ENCODE measurements at places on chromosomes 2 and 18.

DNA sequence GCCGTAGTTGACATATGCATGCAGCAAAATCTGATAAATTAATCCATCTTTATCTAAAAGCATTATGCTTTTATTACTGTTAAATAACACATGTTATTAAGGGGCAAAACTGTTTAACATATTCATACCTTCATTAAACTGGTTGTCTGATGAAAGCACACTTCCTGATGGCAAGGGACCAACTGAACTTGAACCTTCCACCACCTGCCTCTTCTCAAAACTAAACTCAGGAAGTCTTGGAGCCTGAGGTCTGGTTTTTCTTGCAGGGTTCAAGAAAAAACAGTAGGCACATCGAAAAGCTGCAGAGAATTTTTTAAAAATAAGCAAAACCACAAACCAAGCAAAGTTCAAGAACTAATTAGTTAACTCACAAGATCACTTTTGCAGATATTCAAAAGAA lies 64.9 kb downstream of the LNPK start:
- DNase-seq, result no peak

- DNase-seq, result no peak
Observed at GRCh38 chr18:48929212-48929612, 21.6 kb downstream of the SMAD7 start.

DNA sequence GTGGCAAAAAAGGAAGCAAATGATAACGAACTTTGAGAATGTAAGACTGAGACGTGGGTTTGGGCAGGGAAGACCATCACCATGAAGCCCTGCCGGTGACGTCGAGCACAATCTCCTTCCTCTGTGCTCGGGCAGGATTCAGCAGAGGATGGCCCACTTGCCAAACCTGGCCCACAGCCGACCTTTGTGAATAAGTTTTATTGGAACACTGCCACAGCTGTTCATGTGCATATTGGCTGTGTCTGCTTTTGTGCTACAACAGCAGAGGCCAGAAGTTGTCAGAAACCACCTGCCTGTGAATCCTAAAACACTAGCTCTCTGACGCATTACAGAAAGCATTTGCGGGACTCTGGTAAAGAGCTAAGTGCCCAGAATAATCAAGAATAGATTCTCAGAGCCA lies 223.9 kb downstream of the MYT1L start:
- DNase-seq, result no peak

GRCh38 chr2:31390324-31390723 lies 24.2 kb downstream of the XDH start:
- peak; percentile 73 for DNase-seq

DNA sequence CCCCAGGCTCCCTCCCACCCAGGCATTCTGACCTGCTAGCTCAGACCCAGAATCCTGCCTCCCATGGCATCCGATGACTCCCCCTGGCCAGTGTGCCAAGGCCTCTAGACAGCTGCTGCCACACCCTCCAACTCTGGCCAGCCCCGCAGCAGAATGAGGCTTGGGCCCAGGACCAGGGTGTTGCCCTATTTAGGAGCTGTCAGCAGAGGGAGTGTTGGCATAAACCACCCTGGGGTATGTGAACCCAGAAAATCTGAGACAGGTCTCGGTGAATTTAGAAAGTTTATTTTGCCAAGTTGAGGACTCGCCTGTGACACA lies 134.3 kb downstream of the KLHL29 start:
- no peak for DNase-seq

DNA sequence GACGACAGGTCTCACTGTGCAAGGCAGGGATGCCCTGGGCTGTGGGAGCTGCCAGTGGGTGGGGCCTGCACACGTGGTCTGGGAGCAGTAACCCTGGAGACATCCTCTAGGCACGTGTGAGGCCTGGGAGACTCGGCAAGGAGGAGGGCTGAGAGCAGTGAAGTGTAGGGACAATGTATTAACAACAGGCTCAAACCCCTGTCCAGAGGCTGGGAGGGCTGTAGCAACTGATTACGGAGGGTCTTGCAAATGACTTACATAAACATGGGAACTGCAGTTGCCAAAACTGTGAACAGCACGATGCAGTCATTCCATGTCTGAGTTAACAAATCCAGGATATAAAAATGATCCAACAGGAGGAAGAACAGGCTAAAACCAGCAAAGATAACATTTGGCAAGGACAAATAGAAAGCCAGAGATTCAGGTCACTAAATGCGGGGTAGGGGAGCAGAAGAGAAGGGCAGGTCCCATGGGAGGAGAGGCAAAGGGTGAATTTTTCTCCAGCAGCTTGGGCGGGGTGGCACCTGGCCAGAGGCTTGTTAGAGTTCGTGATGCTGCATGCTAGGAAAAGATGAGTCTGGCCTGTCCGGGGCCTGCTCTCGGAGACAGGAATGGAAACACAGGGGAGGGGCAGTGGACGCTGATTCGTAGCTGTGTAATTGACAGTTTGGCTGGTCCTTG lies 44.9 kb downstream of the CYP27C1 start:
- DNase-seq, result peak; percentile 50

DNA sequence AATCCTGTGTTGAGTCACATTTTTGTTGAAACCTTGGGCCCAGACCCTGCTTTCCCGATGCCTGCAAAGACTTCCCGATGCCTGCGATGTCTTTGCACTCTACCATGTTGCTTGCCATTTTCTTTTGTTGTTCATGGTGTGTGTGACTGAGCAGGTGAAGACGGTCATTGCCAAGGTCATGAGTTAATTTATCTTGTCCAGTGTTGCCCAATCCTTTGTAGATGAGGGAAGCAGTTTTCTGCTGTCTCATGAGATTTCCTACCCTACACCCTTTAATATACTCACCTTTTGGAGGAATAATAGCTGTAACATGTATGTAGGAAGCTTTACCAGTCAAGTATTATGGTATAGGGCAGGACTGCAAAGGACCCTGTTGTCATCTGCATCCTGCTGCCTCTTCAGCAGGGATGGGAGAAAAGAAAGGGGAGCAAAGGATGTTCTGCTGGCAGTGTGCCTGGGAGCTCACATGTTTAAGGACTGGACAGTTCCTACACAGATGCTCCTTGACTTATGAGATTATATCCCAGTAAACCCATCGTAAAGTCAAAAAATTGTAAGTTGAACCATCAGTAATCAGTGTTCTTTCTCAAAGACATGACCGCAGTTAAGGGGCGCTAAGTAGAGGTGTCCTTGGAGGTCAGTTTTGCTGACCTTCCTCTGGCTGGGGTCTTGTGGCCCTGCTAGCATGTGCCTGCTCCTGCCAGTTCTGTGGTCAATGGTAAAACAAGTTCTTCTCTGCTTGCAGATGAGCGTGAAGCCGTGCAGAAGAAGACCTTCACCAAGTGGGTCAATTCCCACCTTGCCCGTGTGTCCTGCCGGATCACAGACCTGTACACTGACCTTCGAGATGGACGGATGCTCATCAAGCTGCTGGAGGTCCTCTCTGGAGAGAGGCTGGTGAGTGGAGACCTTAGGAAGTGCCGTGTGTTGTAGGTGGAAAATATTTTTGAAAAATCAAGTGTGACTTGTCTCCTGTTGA lies 124.8 kb upstream of the EML6 start:
- DNase-seq, result no peak

Measured in RWPE1 (cell line).